NCI-H2029 treated with DMSO at 0.1 percent for 48 hours (cell line): ENCODE measurements at places on chromosomes 7 and 10.

- DNase-seq, result no peak
Measured at GRCh38 chr7:80135309-80136104, 876 bp downstream of the GNAI1 start.

GRCh38 chr10:89646889-89647657 is 2.0 kb upstream of the PANK1 start:
- no peak for DNase-seq

GRCh38 chr7:98755138-98755898 is 114.5 kb downstream of the TMEM130 start:
- DNase-seq, result no peak

DNA sequence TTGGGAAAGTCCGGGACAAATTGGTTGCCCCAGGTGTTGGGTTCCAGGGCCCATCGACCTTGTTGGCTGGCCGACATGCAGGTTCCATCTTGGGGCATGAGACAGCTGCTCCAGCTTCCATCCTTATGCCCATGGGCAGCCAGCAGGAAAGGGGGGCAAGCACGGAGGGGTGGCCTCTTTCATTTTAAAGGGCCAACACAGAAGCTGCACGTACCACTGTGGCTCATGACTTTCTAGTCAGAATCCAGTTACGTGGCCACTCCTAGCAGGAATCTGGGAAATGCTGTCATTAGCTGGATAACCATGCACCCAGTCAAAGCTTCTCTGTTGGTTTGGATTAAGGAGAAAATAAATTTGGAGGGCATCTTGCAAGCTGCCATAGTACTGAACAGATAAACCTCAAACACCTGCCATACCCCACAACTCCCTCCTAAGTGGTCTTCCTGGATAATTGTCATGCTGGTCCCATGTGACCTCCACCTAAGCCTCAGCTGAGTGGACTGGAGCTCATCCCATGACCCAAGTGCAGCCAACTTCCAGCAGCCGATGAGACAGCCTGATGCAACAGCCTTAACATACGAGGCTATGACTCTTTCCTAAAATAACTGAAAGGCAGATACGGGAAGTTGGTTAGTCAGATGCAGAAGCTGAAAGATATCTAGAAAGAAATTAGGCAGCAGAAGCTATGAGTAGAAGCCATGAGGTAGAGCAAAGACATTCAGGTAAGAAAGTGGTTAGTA is 21.4 kb upstream of the GSDME start:
- DNase-seq, result no peak

GRCh38 chr10:24027107-24027506 is 181.8 kb upstream of the KIAA1217 start:
- no peak for DNase-seq

DNA sequence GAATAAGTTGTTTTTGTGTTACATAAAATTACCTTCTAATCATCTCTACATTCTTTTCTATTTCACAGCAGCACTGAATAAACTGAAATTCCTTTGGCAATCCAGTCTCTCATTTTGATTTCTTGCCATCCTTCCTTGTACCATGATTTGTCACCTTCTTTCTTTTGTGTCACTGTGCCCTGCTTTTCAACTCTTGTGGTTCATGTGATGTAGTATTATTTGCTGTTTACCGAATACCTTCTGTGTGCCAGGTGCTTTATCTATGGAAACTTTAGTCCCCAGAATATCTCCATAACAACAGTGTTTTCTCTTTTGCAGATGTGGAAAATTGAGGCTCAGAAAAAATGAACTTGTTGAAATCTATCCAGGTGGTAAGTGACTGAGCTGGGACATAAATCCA is 220.3 kb downstream of the STK31 start:
- DNase-seq, result no peak

- no peak for DNase-seq
Measured at GRCh38 chr7:158124671-158125079, 462.9 kb downstream of the PTPRN2 start.

- DNase-seq, result no peak
Measured at GRCh38 chr7:148849393-148850098, 34.5 kb downstream of the EZH2 start.

GRCh38 chr7:48473205-48473865 is 302.1 kb downstream of the ABCA13 start:
- no peak for DNase-seq

DNA sequence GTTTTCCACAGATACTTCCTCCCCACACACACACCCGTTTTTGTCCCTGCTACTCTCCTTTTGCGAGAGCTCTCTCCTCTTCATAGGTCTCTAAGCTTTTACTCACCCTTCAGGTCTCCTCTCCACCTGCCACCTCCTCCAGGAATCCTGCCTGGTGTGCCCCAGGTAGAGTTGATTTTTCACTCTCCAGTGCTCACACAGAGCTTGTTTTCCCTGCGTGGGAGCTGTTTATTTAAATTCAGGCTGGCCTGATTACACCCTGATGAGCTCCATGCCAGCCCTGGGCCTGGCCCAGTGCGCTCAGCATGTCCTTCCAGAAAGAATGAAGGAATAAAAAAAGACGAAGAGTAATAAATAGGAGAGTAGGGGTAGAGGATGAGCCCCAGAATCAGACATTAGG is 7.5 kb upstream of the CLDN4 start:
- DNase-seq, result no peak

DNA sequence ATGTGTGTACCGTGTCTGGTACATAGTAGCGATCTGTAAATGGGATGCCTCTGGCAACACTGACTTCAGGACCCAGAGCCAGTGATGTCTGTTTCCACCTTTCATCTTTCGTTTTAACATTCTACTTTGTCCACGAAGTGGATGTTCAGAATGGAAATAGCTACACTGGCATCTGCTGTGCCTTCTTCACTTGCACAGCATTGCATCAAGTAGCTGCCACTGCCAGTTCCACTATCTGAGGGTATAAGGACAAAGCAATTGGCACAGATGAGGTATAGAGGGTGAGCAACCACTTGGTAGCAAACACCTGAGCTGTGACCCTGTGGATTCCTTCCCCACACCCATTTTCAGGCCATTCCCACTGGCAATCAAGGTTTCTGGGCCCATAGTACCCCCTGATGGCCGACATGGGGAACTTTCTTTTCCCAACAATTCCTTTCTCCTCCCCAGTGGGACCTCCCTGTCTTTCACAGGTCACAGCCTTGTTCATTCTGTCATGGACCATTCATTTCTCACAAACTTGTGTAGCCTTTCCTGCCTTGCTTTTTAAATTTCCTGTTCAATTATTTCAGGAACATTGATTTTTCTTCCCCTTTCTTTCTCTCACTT is 4.0 kb downstream of the ITGA8 start:
- DNase-seq, result no peak

DNA sequence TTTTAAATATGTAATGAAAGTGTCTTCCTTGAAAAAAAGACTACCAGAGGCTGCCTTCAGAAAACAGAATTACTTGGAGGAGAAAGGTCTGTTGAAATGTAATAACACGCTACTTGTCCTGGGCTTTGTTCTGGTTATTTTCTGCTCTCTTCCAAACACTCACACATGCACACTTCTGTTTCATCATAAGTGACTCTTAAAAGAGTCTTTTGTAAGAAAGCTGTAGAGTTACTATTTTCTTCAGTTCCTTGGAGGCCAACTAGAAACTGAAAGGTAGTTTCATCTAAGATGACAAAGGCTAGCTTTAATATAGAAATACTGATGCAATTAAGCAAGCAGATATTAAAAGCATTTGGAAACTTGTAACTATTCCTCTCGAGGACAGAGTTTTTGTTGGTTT is 39.1 kb downstream of the TASOR2 start:
- no peak for DNase-seq

- no peak for DNase-seq
Measured at GRCh38 chr10:128254476-128254875, 128.3 kb upstream of the MKI67 start.

DNA sequence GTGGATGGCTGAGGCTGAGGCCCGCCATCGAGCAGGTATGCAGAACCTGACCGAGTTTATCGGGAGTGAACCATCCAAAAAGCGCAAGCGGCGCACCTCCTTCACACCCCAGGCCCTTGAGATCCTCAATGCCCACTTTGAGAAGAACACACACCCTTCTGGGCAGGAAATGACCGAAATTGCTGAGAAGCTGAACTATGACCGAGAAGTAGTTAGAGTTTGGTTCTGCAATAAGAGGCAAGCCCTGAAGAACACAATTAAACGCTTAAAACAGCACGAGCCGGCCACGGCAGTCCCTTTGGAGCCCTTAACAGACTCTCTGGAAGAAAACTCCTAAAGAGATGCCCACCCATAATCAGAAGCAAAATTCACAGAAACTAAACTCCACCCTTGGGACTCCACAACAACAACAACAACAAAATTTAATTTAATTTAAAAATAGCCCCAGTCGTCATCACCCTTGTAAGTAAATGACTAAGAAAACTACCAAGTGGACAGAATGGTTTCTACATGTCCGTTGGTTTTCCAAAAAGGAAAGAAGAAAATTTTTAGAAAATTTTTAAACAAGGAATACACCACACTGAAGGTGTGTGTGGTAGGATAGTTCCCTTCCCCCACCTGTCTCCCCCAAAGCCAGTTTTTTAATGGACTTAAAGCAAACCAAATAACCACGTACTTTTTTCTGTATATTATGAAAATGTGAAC is 101.7 kb upstream of the YAE1 start:
- DNase-seq, result no peak

- no peak for DNase-seq
Measured at GRCh38 chr7:101435461-101436220, 73.0 kb downstream of the COL26A1 start.

DNA sequence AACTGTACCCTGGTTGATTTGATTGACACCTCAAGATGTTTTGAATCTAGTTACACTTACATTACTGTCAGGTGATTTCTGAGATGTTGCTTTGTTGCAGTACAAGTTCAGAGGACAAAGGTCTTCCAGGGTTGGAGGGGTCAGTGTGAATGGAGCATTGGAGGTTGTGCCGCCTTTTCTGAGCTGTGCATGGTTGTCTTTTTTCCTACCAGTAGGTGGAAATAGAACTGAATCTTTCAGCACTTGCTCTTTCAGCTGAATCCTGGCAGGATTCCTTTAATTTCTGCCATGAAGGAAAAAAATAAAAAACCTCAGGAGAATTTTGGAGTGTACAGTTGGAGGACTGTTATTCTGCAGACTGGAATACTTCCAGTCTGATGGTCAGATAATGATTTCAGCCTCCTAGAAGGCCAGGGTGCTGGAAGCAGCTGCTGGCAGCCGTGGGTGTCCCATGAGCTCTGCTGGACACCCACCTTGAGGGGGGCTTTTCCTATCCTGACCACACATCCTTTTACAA is 82.7 kb downstream of the PLCE1 start:
- DNase-seq, result no peak

GRCh38 chr7:110311556-110311955 is 779.4 kb upstream of the LRRN3 start:
- DNase-seq, result no peak

DNA sequence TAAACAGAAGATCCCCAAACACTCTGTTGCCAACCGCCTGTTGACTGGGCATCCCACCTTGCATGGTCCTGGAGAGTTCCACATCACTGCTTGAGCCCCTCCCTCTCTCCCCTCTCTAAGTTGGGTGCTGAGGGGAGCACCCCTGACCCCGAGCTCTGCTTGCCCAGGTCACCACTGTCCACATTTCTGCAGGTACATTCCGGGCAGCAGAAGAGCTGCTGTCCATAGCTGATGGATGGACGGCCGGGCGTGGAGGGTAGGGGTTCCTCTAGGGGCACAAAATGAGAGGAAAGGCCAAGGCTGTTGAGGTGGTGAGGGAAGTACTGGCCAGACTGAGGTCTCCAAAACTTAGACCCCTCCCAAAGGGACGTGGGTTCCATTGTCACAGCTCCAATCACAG is 227.4 kb upstream of the PPP2R2D start:
- no peak for DNase-seq

GRCh38 chr7:130135208-130136205 is 65.2 kb downstream of the KLHDC10 start:
- DNase-seq, result no peak

DNA sequence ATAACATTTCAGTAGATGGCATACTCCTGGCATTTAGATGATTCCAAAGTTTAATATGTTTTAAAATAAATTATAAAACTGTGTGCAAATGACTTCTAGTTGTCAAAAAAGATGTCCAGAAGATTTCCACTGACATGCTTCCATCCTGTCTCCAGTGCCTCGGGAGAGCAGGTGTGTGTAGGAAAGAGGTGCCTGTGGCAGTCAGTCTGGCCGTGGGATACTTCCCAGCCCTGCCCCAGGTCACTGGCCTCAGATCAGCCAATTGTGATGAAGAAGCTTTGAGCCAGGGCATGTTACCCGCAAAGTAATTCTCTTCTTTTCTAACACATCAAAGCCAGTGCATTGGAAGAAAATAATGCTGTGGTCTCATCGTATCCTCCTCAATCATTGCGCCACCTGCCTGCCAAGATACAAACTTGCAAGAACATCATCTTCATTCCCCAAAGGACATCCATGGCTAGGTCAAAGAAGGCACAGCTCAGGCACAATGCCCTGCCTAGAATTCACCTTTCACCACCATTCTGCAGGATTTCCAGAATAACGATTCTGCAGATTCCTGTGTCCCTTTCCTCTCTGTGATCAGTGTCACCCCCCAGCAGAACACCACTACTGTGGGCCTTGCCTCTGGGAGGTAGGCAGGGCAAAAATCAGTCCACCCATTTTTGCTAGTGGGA is 6.3 kb upstream of the KCNMA1 start:
- no peak for DNase-seq

DNA sequence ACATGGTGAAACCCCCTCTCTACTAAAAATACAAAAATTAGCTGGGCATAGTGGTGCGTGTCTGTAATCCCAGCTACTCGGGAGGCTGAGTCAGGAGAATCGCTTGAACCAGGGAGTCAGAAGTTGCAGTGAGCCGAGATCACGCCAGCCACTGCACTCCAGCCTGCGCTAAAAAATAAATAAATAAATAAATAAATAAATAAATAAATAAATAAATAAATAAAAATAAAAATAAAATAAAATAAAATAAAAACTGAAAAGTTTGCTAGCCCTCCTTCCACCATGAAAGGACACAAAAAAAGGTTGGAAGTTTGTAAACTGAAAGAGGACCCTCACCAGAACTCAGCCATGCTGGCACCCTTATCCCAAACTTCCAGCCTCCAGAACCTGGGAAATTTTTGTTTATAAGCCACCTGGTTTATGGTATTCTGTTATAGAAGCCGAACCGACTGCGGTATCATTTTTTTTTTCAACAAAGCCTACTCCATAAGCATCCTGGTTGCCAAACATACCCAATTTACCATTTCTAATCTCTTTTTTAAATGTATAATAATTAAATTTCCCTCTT is 448.2 kb downstream of the SEMA3D start:
- no peak for DNase-seq

- DNase-seq, result peak; percentile 92
Measured at GRCh38 chr7:86833360-86833759, 189.7 kb downstream of the GRM3 start.

- DNase-seq, result no peak
Measured at GRCh38 chr7:16841681-16842080, 36.9 kb upstream of the AGR2 start.

- no peak for DNase-seq
Measured at GRCh38 chr7:151784853-151785680, 91.8 kb downstream of the PRKAG2 start.

GRCh38 chr7:78195281-78195680 is 396.7 kb downstream of the PHTF2 start:
- no peak for DNase-seq

- DNase-seq, result no peak
Measured at GRCh38 chr10:122103592-122103991, 114.6 kb downstream of the TACC2 start.

- DNase-seq, result no peak
Measured at GRCh38 chr7:42991024-42991423, 58.8 kb downstream of the MRPL32 start.

- peak; percentile 68 for DNase-seq
Measured at GRCh38 chr7:22001345-22002004, 55.8 kb upstream of the CDCA7L start.

GRCh38 chr7:111076205-111076604 is 14.7 kb upstream of the LRRN3 start:
- no peak for DNase-seq

GRCh38 chr10:87546971-87547413 is 42.3 kb downstream of the MINPP1 start:
- no peak for DNase-seq
